Activated CD4-positive, alpha-beta T cell treated with anti-CD3 and anti-CD28 coated beads, Interleukin-2, amount 50 U/mL, for 16 hours (primary cell): ENCODE measurements at places on chromosomes 4 and X.

DNA sequence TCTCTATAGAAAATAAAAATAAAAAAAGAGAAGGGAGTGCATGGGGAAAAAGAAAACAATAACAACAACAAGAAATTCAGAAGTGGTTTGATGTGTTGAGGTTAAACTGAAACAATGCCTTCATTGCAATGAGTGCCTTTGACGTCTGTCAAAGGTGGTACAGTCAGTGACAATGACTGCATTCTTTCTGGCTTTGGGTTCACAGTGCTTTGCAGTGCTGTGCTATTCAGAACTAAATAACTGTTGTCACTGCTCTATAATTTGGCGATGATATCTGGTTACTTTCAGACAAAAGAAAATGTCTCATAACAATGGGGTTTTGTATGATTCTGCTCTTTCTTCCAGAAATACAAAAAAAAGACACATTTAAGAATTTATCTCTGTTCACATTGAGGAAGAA lies 488.6 kb upstream of the MAGEB2 start:
- no peak for DNase-seq

GRCh38 chrX:36102425-36102824 lies 182.9 kb downstream of the CFAP47 start:
- no peak for DNase-seq

- DNase-seq, result no peak
Observed at GRCh38 chrX:110401135-110401534, 42.5 kb downstream of the RTL9 start.

GRCh38 chr4:88575186-88575585 lies 17.1 kb upstream of the HERC3 start:
- DNase-seq, result no peak

GRCh38 chr4:134754301-134755019 lies 552.9 kb upstream of the PABPC4L start:
- no peak for DNase-seq

- DNase-seq, result no peak
Observed at GRCh38 chr4:123257591-123257990, 139.0 kb upstream of the SPRY1 start.
